Stimulated activated CD8-positive, alpha-beta memory T cell treated with anti-CD3 and anti-CD28 coated beads, Interleukin-7, amount 100 ng/mL, for 4 hours (primary cell): ENCODE measurements at places on chromosomes 16 and 17.

DNA sequence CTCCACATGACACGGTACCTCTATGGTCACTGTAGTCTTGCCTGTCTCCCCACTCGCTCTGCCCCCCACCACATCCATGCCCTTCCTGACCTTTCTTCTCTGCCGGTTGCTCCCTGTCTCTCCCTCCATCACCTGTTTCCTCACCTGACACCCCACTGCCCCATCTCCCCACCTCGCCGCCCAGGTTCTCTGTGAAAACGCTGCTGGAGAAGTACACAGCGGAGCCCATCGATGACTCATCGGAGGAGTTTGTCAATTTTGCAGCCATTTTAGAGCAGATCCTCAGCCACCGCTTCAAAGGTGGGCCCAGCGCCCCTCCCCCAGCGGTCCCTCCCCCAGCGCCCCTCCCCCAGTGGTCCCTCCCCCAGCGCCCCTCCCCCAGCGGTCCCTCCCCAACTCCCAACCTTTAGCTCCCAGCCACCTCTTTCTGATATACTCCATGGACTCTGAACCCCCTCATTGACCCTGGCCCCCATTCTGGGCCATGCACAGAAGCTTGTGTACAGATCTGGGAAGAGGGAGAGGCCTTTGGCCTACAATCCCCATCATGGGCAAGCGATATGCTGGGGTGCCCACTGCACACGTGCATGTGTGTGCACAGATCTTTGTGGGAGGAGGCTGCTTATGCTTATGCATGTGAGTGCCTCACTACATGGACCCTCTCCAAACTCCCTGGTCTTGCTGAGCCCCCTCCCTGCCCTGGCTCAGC lies 4.1 kb downstream of the RUNDC3A start:
- no peak for DNase-seq

GRCh38 chr16:945271-946047 lies 25.3 kb downstream of the LMF1 start:
- DNase-seq: no peak

- no peak for DNase-seq
Observed at GRCh38 chr16:11393366-11393765, 48.1 kb downstream of the RMI2 start.

GRCh38 chr17:79168486-79169055 lies 93.9 kb downstream of the ENGASE start:
- DNase-seq: no peak

DNA sequence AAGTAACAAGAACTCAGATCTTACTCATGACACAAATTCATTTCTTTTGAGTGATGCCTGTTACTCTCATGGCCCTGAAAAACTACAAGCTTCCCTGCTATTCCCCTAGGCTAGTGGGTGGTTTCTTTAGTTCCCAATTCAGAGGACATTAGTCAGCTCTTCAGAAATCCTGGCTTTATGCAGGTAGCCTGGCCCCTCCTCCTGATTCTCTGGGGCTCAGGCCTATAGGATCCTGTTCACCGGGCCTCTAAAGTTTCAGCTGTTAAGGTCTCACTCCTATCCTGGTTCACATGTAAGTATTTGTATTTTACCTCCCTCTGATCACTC lies 87.3 kb upstream of the IRX5 start:
- no peak for DNase-seq

- DNase-seq: no peak
Observed at GRCh38 chr16:88023786-88024185, 72.6 kb downstream of the BANP start.

- DNase-seq: no peak
Observed at GRCh38 chr16:50614955-50615724, 66.0 kb downstream of the SNX20 start.

- DNase-seq: no peak
Observed at GRCh38 chr17:57962279-57963148, 7.3 kb upstream of the CUEDC1 start.

DNA sequence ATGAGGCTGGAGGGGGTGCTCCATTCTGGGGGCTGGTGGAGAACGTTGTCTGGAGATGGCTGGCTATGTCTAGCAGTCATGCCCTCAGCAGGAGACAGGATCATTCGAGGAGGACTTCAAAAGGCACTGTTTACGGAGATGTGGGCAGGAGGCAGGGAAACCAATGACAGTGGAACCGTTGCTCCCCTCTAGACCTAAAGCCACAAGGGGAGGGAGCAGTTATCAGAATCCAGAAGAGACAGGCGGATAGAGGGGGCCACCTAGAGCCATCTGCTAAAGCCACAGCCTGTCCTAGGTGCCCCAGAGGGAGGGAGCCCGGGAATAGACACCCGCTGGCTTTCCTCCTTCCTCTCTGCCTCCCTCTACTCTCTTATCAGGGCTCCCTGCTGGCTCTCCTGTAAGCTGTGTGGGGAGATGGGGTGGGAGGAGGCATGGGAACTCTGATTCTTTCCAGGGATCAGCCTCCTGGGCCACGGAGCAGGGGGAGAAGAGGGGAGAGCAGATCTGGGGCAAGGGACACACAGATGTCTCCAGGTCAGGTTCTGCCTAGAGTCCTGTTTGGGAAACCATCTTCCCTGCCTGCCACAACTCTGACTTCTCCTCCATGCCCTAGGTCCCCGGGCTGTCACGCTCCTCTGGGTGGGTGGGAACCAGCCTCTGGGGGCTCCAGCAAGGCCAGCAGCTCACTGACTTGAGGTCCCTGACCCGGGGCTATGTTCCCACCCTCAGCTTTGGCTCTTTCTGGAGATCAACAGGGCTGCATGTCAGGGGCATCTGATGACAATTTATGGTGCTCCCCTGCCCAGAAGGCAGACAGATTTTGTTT lies 42.3 kb downstream of the IRX3 start:
- no peak for DNase-seq

GRCh38 chr16:57166951-57167350 lies 18.9 kb downstream of the PSME3IP1 start:
- DNase-seq: no peak

GRCh38 chr17:16989230-16989952 lies 17.5 kb upstream of the TNFRSF13B start:
- no peak for DNase-seq

- no peak for DNase-seq
Observed at GRCh38 chr17:76458580-76459490, 5.9 kb upstream of the UBE2O start.

GRCh38 chr17:6753546-6753945 lies 2.3 kb upstream of the XAF1 start:
- DNase-seq: no peak

DNA sequence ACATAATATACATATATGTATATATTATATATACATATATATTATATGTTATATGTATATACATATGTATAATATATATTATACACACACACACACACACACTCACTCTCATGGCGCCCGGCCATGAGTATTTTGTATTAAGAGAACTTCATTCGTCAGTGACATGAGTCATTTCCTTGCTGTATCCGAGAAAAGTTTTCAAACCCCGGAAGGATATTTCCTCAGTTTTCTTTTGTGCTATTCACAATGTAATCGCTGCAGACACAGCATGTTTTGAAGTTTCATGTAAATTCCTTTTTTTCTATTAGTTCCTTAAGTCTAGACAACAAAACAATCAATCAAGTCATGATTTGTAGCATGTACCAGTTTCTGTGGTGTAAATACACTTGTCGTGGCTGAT lies 33.3 kb downstream of the OR1D5 start:
- no peak for DNase-seq

DNA sequence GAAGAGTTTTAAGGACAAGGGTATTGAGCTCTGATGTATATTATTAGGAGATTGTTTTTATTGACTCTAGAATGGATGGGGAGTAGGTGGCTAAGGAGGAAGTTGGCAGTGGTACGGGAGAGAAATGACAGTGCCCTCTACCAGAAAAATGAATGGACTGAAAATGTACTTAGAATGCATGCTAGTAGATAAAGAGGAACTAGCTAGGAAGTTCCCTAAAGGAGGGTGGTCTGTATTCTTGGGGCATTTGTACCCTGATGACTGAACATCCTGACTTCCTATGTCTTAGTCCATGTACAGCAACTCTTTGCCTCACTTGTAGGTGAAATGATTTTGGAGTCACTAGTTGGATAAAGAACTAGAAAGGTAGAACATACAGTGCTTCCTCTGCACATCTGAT lies 581.5 kb upstream of the RBFOX1 start:
- no peak for DNase-seq

- DNase-seq: no peak
Observed at GRCh38 chr16:81697616-81698309, 81.3 kb upstream of the PLCG2 start.

DNA sequence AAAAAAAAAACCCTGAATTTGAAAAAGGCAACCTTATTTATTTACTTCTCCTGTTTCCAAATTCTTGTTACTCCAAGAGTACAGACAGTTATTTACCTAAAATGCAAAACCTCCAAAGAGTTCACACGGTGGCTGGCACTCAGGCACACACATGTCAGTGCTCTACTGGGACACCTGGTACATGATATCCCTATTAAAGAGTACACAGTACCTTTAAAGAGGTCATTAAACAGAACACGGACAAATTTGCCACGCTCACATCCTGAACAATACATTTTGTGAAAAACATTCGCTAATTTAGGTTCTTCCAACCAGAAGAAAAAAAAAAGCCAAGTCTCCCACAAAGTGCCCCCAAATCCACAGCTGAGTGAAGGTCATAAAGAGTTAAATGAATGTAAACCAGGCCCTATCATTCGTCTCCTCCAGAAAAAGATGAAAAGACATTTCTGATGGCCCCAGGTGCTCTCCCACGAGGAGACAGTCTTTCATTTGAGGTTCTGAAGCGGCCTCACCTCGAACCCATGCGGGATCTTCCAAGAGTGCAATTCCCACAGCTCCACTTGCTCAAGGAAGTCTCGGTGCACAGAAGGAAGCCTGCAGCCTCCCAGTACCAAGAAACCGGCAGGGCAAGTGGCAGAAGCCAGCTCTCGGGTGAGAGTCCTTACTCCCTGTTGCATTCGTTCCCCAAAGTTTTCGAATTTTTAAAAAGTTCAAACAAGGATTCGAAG lies 993 bp downstream of the ERN1 start:
- DNase-seq: no peak

GRCh38 chr17:59409336-59410048 lies 78.0 kb downstream of the YPEL2 start:
- no peak for DNase-seq

DNA sequence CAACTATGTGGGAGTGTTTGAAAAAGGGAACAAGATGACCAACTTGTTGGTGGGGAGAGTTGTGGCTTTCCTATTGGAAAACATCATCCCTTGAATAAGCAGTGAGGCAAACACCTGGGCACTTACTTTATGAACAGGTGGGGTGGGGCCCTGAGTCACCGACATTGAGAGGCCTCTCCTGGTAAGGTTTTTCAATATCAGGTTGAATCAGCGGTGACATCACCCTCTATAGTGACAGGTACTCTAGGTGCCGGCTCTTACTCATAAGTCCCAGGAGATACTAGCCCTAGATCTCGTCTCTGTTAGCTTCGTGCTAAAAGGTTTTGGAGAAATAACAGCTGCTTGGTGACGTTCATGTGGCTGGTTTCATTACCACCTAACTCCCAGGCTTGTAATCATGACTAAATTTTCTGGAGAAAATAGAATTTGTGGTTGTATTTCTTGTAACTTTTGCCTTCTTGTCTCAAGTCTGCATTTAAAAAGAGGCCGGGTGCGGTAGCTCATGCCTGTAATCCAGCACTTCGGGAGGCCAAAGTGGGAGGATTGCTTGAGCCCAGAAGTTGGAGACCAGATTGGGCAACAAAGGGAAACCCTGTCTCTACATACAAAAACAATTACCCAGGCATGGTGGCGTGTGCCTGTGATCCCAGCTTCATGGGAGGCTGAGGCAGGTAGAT lies 19.3 kb downstream of the CDH1 start:
- peak; percentile 59 for DNase-seq
